AG09309 (cell line): ENCODE measurements at places on chromosomes 5 and 9.
A peak's percentile ranks its signal among the peaks of the same experiment; 100 is the strongest.

DNA sequence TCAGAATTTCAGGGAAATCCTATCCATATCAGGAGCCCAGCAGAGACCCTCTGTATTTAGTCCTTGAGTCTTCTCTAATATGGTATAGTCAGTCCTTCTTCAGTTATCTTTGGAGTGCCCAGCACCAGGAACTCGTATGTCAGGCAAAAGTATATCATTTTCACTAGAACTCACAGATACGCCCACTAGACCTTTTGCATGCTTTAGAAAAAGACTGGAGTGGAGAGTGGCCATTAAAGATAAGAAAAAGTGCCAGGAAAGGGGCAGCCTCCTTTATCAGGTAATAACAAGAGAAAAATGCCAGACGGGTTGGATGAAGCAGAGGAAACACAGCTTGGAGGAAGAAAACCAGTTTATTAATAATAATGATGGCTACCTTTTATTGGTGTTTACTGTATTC lies 63.5 kb downstream of the GPR21 start:
- DNase-seq = no peak

DNA sequence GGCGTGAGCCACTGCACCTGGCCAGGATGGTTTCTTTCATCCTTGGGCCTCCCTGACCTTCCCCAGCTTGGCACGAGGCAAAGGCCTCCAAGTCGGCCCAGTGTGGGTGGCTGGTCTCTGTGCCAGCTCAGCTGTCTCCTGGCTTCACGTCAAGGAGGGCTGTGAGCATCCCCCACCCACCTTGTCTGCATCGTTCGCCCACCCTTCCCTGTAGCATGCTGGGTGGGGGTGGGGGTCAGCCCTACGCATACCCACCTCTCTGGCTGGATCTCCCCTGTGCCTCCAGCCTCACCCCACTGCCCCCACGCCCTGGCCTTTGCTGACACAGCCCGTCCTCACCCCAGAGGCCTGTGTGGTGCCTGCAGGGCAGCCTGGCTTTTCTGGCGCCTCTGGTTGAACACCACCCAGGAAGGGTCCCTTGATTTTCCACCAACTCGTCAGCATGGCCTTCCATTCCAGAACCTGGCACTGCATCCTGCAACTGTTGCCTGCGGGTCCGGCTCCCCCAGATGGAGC lies 8.8 kb upstream of the WDR5 start:
- DNase-seq = no peak

DNA sequence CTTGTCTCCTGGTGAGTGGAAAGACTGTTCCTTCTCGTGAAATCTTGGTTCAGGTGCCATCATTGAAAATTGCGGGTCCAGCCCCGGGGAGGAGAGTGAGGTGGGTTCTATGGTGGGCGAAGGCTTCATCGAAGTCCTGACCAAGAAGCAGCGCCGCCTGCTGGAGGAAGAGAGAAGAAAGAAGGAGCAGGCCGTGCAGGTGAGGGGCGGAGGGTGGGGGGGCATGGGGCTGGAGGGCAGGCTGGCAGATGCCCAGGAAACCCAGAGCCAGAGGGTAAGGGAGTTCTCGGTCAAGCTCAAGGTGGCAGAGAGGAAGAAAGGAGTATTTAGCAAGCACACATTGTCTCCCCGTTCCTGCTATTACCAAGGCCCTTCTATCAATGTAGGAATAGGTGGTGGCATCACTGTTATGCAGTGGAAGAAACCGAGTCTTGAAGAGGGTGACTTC lies 24.3 kb upstream of the POMT1 start:
- DNase-seq = no peak

- DNase-seq = no peak
Measured at GRCh38 chr9:20786807-20787206, 102.7 kb downstream of the FOCAD start.

DNA sequence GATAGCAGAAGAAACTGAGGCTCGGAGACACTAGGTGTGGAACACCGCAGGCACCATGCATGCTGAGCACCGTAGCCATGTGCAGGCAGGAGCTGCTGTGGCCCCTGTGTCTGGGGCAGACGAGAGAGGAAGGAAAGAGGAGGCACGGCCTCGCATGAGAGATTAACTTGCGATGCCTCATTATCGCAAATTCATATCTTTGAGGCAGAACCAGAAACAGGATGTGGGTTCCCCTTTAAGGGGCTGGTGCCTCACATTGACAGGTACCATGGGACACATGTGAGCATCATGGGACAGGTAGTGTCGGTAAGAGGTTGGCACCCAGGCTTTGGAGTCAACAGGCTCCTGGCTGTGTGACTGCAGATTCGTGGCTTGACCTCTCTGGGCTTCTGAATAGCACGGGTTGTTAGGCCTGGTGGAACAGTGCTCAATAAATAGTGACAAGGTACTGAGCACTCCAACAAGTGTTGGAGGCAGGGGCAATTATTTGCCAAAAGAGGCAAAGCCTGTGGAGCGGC lies 40.8 kb downstream of the NAIF1 start:
- DNase-seq = no peak

GRCh38 chr5:77156379-77156778 lies 54.1 kb upstream of the PDE8B start:
- no peak for DNase-seq

DNA sequence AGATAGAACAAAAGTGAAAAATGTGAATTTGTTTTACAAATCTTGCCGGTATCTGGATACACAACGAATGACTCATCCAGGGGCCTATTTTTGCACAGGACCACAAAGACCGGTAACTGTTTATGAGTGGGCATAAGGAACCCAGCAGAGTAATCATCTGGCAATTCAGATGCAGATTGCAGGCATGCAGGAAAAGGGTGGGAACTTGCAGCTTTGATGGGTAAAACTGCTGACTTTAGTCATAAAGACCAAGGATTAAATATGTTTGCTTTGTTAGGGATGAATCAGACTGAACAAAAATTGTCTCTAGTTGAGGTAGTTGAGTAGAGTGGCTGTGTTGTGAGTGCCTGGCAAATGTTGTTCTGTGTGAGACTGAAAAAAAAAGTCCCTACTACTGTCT lies 309.6 kb upstream of the CCNH start:
- no peak for DNase-seq

DNA sequence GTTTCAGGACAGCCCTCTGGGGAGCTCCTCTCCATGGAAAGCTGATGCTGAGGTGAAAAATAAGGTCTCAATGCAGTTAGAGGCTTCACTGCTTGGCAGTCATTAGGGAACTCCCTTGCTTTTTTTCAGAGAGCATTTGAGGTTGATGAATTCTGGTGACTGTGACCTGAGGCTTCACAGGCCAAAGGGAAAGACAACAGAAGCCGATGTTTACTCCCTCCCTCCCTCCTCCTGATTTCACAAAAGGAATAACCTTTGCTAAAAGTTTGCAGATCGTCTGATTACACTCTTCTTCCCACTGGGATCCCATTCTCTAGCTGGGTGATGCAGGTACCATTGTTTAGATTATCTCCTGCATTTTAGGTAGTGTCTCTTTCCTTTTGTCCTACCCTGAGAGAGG lies 329.4 kb downstream of the KIF4B start:
- no peak for DNase-seq

- no peak for DNase-seq
Measured at GRCh38 chr5:116872986-116873385, 298.4 kb upstream of the SEMA6A start.

DNA sequence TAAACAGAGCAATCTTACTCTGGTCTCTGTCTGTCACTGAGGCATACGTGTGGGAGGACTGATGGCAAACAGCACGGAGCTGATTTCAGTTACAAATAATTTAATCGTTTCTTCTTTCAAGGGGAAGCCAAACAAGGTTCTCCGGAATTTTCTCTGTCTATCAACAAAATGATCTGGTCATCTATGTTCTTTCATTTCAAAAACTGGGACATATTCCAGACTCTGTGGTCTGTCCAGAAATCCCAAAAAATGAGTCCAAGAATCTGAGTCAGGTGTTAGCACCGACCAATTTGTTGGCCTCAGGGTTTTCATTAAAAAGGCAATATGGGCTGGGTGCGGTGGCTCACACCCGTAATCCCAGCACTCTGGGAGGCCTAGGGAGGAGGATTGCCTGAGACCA lies 69.9 kb upstream of the ZNF608 start:
- DNase-seq = no peak

DNA sequence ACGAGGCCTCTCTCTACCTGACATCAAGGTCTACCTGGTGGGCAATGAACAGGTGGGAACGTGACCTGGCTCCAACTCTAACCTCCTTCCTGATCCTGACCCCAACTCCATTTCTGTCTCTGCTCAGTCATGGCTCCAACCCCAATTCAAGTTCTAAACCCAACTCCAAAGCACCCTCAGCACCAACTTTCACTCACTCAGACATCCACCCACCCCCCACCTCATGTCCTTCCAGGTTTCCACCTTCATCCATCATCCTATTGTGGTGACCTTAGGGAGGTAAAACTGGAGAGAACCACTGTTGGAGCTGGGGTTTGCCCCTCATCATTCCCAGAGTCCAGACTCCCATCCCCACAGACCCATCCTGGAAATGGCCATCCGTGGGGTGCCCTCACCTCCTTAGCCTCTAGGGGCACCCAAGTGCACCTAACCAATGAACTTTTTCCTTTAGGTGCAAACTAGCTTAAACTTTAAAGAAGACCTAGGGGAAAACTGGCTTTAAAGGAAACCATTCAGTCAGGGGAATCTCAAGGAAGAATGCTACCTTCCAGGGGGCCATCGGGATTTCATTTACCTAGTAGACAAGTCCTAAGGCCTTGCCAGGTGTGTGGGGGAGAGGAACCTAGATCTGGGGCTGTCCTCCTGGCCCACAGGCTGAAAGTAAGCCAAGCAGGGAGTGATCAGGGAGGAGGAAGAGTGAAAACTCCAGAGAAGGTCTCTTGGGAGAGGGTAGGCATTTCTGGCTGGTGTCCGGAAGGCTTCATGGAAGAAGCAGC lies 11.3 kb downstream of the RGS14 start:
- DNase-seq = no peak

DNA sequence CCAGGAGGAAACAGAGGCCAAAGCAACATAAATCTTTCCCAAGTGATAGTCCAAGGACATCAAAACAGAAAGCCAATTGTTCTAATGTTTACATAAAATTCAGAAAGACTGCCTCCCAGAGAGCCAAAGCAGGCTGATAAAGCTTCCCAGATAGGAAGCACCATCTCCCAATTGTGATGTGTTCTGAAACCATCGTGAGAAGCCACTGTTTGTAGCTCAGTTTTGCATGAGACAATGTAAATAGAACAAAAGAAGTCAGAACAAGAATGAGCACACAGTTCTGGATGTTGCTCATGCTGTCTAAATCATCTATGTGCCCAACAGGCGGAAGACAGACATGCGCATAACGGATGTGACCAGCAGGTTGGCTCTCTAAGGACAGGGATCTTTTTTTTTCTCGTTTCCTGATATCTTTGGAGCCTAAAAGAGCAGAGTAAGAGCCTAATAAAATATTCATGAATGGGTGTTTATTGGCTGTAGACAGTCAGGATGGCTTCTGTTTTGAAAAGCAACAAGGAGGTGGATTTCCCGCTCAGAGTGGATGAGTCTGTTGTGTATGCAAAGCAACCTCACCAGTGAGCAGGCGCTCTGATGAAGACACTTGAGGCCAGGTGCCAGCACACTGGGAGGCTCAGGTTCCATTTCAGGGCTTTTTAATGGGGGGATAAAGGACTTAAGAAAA lies 113.6 kb downstream of the GNA14 start:
- DNase-seq = no peak

DNA sequence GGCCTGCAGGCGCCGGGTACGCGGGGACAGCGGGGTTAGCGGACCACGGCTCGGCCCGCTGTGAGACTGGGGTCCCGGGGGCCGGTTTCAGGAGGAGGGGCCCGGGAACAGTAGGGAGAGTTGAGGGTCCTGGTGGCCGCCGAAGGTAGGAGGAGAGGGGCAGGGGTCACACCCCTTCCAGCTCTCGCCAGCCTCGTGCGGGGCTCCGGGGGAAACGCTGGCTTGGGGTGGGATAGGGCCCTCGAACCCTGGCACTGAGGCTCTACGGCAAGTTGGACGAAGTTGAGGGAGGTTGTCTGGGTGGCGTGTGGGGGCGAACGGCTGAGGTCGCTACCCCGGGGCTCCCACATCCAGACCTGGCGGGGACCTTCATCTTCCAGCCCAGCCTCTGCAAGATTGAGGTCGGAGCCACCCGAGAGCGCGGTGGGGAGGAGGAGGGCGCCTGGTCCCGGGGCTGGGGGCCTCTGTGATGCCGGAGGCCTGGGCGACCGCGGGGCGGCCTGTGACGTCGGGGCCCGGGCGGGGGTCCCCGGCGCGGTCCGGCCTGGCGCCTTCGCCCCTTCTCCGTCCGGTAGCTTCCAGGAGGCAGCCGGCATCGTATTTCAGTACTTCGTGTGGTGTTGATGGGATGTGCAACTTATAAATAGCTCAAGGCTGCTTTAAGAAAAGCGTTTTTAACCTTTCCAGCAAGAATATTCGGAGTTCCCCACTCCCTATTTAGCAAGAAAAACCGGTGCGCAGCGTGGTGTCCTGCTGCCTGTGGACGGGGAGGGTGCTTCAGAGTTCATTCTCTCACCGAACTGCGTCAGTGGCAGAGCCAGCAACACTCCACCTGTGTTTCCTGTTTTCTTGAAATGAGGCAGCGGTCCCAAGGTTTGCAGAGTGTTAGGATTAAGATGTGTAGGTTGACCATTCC lies 902 bp downstream of the HABP4 start:
- DNase-seq = no peak

GRCh38 chr9:89484475-89485404 lies 13.2 kb downstream of the SEMA4D start:
- no peak for DNase-seq

- DNase-seq = no peak
Measured at GRCh38 chr5:10491673-10492026, 50.0 kb downstream of the ROPN1L start.

DNA sequence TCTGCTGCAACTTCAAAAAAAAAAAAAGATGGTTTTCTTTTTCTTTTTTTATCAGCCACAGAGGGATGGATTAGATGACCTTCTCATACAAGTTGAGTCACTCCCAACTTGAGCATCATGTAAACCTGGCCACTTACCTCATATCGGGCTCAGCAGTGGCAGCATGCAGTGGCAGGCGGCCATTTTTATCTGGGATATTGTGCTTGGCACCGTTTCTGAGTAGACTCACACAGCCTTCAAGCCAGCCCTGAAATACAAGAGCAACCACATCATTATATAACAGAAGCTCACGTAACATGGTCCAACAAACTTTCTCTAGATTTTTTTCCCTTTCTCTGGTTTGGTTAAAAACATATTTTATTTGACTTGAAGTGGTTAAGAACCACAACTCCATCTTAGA lies 62.6 kb downstream of the ANKRD55 start:
- peak; percentile 56 for DNase-seq

DNA sequence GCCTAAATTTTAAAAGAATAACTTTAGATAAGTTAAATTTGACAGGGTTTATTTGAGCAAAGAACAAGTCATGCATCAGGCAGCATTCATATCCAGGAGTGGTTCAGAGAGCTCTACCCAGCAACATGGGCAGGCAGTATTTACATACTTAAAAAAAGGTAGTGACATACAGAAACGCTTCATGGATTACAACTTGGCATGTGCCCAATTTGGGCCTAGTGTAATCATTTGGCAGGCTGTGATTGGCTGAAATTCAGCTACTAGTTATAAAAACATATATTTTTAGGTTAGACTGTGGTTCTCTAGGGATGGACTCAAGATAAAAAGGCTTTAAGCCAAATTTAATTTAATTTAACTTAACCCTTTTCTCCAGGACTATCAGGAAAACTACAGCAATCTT lies 374.0 kb upstream of the ADAMTS16 start:
- DNase-seq = no peak

GRCh38 chr5:32709750-32710549 lies 1.2 kb upstream of the NPR3 start:
- DNase-seq = peak; percentile 32

- no peak for DNase-seq
Measured at GRCh38 chr5:149404746-149405549, 25.9 kb upstream of the IL17B start.
